ENCODE measurements at places on chromosomes 3 and 15.

DNA sequence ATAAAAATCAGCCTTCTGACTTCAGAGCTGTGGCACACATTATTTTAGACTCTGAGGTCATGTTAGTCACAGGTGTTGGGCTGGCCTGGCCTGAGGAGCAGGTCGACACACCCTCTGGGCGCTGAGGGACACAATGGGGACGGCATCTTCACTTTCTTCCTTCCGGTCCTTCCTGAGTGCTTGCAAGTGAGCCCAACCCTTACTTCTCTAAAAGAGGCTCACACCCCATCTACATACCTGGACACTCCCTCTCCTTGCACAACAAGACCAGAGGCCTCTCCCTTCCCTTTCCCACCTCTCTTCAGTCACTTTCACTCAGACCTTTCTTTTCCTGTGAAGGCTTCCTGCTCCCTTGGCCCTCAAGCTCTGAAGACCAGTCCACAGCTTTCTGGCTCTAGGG lies 85.4 kb downstream of the XXYLT1 start:
- no peak for DNase-seq

DNA sequence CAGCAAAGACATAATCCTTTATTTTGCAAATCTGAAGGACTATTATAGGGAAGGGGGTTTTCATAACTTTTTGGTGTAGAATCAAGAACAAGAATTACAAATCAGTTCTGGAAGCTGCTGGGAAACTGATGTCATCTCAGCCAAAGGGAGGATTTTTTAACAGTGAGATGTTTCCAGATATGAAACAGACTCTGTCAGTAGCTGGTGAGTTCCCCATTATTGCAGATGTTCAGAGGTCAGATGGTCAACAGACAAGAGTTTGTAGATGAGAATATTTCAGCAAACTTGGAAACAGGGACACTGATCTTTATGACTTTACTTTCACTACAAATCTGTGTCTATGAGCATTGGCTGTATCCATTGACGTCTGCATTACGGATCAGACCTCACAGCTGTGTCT lies 71.9 kb upstream of the LPP start:
- DNase-seq = no peak

GRCh38 chr3:15265655-15266509 lies 59.8 kb downstream of the CAPN7 start:
- no peak for DNase-seq

- no peak for DNase-seq
Measured at GRCh38 chr3:125107363-125107762, 51.6 kb upstream of the HEG1 start.

GRCh38 chr15:44489464-44489863 lies 47.5 kb upstream of the EIF3J start:
- no peak for DNase-seq

- DNase-seq = no peak
Measured at GRCh38 chr3:19881036-19881435, 53.0 kb downstream of the EFHB start.

- DNase-seq = no peak
Measured at GRCh38 chr3:183513046-183513706, 42.3 kb downstream of the KLHL6 start.

GRCh38 chr3:158701420-158702065 lies 29.1 kb upstream of the LXN start:
- no peak for DNase-seq

DNA sequence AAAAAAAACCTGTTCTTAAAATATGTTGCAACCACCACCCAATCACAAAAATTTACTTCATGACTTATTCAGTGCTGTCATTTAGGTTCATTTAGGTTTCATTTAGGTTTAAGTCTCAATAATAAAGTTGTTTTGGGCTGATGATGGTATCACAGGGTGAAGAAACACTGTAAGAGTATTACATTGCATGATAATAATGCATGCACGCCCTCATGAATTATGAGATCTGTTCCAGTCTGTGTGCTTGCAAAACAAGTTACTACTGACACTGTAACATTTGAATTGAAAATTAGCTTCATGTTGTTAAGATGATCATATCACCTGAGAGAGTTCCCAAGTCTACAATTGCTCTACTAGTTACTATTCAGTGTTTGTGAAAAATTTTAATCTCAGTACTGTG lies at the start of gene AADACL2:
AADACL2 (plus strand) TSS at position 315 of the 400 bp plus-strand sequence. CDS start 109 bp downstream, outside the sequence.
- no peak for DNase-seq

- no peak for DNase-seq
Measured at GRCh38 chr3:37577697-37578096, 284.0 kb upstream of the CTDSPL start.

DNA sequence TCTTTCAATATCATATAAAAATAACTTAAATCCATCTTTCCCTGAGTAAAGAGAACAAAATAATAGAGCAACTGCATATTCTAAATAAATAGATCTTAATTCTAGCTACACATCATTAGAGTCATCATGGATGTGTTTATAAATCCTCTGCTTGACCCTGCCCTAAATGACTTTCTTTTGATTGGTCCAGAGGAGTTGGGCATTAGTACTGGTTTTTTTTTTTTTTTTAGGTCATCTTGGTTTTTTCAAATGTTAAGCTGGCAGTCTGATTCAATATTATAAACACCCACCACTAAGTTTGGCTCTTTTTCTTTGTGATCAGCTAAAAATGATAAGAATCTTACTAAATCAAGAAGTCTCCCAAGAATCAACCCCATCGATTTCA lies 504.0 kb upstream of the CBLB start:
- DNase-seq = no peak

DNA sequence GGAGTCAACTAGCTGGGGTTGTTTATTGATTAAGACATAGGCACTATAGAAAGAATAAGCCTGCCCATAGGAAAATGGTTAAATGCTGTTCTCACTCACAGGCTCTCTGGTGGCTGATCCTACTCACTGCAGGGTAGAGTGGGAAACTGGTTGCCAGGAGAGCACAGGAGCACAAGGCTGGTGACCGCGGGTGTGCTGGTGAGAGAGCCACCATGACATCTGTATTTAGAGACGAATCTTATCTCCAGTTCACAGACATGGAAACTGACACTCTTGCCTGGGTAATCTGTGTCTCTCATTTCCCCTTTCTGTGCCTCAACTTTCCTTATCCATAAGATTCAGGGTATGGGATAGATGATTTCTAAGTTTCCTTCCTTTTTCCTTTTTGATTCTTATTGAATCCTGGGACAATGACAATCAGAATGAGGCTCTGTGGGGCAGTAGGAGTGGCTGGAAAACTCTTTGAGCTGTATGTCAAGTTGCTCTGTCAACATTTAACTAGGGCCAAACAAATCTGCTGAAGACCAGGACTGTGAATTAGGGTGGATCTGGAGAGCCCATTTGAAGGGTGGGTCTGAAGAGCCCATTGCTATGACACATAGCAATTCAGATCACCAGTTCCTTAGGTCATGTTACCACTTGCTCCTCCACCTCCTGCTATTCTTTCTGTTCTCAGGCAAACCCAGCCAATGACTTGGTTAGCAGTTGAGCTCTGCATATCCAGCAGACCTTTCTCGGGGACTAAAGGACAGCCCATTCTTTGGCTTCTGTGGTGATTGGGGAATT lies 286.1 kb upstream of the TBL1XR1 start:
- DNase-seq = no peak

DNA sequence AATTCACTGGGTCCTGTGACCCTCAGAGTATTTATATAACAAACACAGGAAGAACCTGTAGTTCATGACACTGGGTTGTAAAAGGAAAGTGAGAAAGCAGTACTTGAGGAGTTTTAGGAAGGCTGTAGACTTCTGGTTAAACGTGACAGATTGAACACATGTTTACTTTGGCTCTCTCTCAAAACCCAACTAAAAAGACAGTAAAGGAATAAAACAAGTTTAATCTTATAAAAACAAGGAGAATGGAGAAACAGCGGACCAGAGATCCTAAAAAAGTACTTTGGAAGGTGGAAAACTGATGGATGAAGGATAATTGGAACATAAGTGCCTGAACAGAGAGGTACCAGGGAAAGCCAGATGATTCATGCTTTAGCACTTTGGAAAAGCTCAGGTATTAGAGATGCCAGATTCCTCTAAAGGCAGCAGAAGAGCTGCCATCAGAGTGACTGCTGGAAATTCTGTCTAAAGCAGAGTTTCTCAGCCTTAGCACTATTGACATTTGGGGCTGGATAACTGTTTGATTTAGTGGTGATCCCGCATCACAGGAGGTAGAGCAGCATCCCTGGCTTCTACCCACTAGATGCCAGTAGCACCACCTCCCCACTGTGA lies 182.9 kb upstream of the RORA start:
- no peak for DNase-seq

DNA sequence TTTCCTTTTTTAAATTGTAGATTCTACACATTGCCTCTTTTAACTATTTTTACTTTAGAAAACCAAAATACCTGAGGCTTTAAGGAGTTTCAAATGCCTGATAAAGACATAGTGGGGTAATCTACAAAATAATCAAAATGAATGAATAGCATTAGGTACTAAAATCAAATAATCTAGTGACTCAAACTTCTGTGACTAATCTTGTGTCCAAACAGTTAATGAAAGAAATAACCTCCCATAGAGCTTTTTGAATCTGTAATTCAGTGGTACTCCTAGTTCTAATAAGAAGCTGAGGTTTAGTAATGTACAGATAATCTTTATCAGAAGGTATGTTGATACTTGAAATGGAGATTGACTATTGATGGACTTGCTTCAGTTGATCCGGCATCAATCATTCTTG lies 53.0 kb downstream of the DTWD1 start:
- no peak for DNase-seq

DNA sequence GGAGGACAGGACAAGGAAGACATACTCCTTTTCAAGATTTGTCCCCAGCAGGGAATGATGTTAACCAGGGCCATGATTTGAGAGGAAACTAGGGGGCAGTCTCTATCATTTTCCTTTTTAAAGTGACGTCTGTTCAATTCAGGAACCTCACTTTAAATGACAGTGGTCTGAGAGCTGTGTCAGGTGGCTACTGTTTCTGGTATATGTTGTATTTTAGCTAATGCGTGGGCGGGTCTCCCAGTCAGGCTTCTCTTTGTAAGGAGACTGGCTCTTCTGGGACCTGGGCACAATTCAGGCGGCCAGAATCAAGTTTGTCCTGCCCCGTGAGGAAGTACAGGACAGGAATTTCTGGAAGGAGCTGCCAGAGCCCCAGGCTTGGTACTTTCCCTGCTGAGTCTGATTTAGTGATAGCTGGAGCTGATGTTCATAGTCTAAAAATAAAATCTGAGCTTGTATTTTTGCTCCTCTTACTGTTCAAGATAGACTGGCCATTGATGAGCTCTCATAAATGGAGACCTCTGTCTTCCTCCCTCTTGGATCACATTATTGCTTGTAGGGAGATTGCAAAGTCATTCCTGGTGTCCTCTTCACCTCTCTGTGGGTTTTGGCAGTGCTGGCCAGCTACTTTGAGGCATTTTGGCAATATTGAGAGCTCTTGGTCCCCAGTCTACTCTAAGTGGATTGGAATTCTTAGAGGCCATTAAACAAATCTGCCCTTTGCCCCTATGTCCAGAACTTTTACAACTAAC lies 25.6 kb downstream of the SQOR start:
- DNase-seq = no peak

GRCh38 chr3:31165399-31165860 lies 271.0 kb upstream of the GADL1 start:
- peak; percentile 7 for DNase-seq

- no peak for DNase-seq
Measured at GRCh38 chr3:104606812-104607211, 759.9 kb upstream of the ALCAM start.

- DNase-seq = no peak
Measured at GRCh38 chr15:58314593-58315216, 117.1 kb upstream of the LIPC start.

DNA sequence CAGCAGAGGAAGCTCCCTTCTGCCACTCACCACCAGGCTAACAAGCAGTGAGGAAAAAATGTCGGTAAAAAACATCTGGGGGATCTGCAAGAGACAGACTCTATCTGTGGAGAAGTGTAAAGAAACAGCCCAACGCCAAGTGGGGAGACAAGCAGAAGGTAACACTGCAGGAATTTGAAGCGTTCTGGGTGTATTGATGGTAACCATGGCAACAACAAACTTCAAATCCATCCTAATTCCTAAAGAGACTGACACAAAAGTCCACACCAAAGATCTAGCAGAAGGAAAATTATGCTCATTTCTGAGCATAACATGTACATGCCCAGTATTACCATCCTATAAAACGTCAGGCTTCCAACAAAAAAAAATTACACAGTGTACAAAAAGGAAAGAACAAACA lies 449.3 kb downstream of the GABRB3 start:
- DNase-seq = no peak

DNA sequence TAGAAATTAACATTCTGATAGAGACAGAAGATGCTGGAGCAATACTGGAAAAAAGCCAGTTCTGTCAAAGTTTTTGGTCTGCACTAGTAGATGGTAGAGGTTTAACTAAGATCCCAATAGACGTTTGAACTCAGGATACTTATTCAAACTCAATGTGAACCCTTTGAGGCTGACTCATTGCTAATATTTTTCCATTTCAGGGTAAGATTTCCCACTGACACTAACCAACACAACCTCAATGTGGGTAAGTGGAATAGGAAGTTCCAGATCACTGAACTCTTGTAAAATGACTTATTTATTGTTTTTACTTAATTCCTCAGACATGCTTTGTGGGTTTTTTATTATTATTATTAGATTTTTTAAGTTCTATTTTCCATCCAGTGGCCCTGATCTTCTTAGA lies 1024.8 kb downstream of the EPHA3 start:
- DNase-seq = no peak

- no peak for DNase-seq
Measured at GRCh38 chr3:173301647-173302046, 95.9 kb upstream of the NLGN1 start.

- no peak for DNase-seq
Measured at GRCh38 chr3:148600902-148601765, 96.6 kb upstream of the AGTR1 start.

DNA sequence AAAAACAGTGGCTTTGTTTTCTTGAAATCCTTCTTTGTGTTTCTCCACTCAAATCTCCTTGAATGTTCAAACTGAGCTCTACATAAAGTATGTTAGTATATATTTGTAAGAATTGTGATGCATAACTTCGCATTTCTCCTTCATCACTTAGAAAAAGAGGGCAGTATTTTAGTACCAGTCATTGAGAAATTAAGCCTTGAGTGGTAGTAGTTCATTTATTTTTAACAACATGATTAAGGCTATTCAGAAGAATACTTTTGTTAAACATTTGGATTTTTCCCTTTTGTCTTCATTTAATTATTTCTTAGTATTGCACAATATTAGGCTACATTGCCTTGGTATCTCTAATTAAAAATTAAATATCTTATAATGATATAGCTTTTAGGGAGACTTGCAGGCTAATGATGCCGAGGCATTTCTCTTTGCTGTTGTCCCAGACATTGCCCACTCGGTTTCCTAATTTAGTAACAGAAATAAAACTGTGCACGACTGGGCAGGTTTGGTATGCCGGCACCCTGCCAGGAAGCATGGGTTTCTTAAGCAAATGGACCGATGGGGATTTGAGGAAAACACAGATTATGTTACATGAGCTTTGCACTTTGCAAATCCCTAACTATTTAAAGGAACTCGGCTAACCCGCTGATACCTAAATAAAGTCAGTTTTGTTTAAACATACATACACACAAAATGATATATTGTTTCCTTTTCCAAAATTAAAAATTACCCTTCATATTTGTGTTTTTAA lies 54.7 kb downstream of the LRRC28 start:
- DNase-seq = no peak

All from NCI-H1436 (cell line).